ENCODE measurements at places on chromosomes 11 and 22. TPM values are rescaled to one million over a fixed set of nuclear protein-coding genes. Genes with fewer than 3 reads are reported as not detected.

KRTAP5-9 gene
- not detected for total RNA-seq

MMP12 gene
- total RNA-seq = not detected

SCGB1D2 gene
- total RNA-seq = not detected

DEPDC7 gene
- 4.0 TPM for total RNA-seq

SLC43A3 gene
- total RNA-seq = 13.3 TPM

CNIH2 gene
- 12.2 TPM for total RNA-seq

ALKBH8 gene
- total RNA-seq = 12.7 TPM

MMP11 gene
- total RNA-seq = 12.2 TPM

PDGFD gene
- total RNA-seq = 2.1 TPM

DUSP8 gene
- total RNA-seq = 14.8 TPM

CCDC116 gene
- 0.22 TPM for total RNA-seq

MFNG gene
- 1.4 TPM for total RNA-seq

TUBA8 gene
- total RNA-seq = 0.79 TPM

LUZP2 gene
- 1.8 TPM for total RNA-seq

TMEM191C gene
- 3.4 TPM for total RNA-seq

CD6 gene
- total RNA-seq = 0.58 TPM

TSGA10IP gene
- not detected for total RNA-seq

MRGPRX3 gene
- total RNA-seq = not detected

OR6A2 gene
- total RNA-seq = 0.09 TPM

Data from astrocyte (in vitro differentiated cells and primary cell).